ENCODE measurements at places on chromosomes 5 and 9.

DNA sequence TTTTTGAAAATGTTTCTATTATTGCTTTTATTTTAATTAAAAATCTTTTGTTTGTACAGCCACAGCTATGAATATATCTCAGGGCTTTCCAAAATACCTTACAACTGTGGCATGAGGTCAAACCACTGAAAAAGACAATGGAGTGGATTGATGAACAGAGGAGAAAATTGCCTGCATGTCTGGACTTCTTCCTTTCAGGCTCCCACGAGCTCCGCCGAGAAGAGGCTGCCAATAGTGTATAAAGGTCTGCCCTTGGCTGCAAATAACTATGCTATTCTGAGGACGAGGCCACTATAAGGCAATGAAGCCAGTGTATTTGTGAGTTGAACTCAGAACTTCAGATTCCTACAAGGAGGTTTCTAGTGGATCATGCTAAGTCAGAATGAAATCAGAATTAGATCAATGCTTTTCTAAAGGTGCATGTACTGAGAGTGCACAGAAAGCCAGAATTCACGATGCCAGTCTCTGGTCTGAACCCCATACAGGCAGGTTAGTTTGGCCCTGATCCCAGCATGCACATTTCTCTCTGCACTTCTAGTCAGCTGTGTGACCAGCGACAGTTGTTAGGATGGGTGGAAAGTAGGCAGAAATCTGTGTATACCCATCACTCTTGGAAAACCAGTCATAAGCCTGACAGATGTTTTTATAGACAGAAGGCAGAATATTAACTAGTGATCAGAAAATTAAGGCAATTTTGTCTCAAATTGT, 42.7 kb upstream of the PLPP1 start:
- peak; percentile 32 for DNase-seq

DNA sequence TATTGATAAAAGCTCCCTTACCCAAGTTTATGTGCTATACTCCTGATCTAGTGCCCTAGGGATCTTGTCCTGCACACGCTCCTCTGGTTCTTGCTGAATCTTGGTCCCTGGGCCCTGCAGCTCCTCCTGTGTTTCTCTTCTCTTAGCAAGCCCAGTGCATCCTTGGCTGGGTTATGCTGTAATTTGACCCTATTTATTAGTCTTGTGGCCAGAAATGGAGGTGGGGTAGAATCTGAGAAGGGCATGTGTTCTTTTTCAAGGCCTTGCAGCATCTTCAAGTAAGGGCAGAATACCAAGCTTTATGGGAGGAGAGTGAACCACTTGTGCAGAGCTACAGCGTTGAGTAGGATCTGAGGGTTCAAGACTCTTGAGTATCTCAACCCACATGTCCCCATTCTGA, 366.8 kb downstream of the FAM170A start:
- no peak for DNase-seq

GRCh38 chr9:14344053-14344524, 30.1 kb upstream of the NFIB start:
- no peak for DNase-seq

DNA sequence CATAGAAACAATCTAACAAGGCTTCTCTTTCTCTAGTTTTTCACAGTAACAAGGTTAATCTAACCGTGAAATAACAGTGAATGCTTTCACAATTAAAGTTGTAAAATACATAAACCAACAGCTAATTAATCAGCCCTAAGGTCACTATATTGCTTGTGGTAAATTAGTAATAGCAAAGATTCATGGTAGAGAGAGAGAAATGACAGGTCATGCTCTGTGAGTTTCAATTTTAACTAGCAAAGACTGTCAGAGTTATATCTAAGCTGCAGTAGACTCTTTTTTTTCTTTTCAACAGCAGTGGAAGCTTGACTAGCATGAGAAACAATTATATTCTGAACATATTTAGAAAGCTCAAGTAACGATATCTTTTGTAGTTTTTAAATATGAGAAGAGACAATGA, 1068.0 kb downstream of the MAT2B start:
- DNase-seq, result no peak

GRCh38 chr5:150653145-150653761, 7.8 kb upstream of the MYOZ3 start:
- DNase-seq, result no peak

DNA sequence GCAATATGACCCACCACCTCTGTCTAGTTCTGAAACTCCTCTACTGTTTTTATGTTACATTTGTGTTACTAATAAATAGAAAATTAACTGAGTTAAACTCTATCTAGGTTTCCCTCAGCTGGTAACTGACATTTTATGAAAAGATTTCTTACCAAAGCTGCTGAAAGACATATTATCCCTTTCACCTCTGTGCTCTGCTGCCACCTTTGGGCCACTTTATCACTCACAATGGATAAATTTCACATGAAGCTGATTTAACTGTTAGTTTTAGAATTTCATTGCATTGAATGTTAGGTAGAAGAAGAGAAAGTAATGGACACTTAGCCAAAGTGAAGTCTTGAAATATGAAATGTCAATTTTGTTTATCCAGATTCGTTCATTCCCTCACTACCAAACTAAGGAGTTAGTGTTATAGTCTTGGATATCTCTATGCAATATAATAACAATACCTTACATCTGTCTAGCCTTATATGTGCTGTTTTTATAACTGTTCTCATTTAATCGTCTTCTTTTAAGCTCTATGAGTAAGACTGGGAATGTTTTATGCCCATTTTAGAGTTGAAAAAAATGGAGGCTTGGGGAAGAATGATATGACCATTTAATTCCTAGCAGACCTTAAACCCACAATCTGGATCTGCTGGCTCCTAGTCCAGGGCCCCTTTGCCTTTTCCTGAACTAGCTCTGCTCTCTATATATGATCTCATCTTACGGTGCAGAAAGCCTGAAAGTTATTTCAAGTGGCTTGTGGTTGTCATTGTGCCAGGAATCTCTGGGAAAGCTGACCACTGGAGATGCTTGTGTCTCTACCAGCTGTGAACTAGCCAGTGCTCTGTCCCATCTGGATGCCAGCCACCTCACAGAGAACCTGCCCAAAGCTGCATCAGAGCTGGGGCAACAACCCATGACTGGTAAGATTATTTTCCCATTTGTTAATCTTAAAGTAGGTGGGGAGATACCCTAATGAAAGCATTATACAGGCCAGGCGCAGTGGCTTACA, 97.1 kb downstream of the GOLPH3 start:
- DNase-seq, result peak; percentile 52

DNA sequence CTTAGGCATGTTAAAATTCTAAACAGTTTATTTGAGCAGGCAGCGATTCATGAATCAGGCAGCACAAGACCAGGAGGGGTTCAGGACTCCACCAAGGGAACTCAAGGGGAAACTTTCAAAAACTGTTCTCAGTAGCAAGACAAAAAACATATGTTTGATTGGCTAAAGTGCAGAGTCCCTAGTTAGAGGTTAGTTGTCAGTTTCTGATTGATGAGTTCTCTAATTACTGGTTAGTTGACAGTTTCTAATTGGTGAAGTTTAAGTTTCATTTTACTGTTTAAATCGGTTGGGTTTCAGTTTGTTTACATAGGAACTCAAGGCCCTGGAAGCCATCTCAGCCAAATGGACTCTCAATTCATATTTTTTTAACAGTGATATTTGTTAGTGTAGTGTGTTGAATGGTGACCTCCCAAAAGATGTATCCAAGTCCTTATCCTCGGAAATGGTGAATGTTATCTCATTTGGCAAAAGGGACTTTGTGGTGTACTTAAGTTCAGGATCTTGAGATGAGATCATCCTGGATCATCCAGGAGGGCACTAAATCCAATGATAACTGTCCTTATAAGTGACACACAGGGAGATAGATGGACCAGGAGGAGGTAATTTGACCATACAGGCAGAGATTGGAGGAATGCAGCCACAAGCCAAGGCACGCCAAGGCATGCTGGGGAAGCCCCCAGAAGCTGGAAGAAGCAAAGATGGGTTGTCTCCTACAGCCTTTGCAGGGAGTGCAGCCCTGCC, 219.2 kb upstream of the RAI14 start:
- DNase-seq, result no peak

- no peak for DNase-seq
Measured at GRCh38 chr5:82111191-82111590, 139.4 kb downstream of the ATG10 start.

DNA sequence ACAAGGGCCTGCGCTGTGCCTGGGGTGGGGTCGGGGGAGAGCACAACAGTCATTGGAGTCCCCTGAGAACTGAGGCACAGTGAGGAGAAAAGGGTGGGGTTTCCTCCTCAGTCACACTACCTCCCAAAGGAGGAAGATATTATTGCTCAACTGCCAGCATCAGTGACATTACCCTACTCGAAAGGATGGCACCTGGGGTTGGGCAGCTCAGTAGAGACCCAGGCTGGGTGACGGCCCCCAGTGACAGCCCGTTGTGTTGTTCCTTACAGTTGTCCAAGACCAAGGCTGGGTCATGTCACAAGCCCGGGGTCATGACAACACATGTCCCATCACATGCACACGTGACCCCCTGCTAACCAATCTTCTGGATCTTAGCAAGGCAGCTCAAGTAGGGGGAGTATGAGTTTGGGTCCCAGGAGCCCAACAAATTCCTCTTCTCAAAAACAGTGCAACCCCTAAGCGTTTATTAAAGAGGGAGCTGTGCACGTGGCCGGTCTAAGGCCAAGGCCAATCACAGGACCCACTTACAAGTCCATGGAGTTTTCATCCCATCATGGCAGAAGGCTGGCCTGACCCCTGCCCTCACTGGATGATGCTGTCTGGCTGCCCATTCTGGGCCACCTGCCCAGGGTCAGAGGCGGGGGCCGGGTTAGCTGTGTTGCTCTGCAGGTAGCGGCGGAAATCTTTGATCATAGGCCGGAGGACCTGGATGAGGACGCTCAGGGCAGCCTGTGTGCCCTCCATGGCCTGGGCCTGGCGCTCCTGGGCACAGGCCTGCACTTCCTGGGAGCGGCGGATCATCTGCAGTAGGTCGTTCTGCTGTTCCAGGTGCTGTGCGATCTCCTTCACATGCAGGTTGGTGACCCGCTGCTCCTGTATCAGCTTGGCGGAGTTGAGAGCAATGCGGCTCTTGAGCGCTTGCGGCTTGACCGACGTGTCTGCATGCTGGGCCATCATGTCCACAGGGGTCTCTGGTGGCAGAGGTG, 4.0 kb downstream of the NAIF1 start:
- no peak for DNase-seq

DNA sequence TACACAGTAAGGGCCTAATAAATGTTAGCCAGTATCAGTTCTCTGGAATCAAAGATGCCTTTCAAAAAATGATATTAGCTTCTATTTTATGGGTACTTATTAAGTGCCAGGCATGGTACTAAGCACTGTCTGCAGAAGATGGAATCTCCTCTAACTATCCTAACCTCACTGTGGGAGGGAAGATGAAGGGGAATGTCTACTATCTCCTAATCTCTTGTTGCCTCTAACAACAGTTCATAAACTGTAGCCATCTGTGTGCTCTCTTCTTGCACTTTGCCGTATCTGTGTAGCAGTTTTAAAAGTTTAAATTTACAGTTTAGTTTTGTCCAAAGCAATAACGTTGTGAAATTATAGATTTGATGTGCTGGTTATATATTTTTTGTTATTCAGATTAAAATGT, 99.6 kb upstream of the CCDC112 start:
- no peak for DNase-seq

GRCh38 chr9:89465726-89466308, 32.1 kb downstream of the SEMA4D start:
- DNase-seq, result no peak

DNA sequence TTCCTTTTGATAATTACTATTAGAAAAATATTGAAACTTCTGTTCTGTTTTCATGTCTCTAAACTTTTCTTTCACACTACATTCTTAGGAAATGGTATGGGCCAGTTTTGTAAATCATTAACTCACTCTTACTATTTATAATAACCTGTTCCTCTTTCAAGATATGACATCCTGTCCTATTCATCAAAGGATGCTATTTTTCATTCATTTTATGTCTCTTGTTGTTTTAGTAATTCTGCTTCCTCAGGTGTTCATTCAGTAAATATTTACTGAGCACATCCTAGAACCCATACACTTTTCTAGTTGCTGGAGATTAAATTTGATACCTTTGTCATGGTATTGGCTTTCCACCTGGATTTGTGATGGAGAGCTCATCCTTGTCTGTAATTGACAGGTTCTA, 58.0 kb downstream of the GDA start:
- no peak for DNase-seq

- DNase-seq, result no peak
Measured at GRCh38 chr5:174688441-174689354, 35.7 kb upstream of the MSX2 start.

DNA sequence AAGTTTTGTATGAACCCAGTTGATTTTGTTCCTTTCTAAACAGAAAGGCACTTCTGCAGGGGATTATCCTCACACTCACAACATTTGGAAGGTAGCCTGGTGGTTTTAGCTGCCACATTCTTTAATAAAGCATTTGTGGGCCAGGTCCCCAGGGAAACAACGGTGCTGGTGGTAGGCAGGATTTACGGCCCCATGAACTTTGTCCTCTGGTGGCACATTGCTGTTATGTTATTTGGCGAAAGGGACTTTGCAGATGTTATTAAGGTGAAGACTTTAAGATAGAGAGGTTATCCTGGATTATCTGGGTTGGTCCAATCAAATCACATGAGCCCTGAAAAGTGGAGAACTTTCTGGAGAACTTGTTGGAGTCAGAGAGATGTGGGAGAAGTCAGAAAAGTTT, 86.3 kb upstream of the C9orf72 start:
- DNase-seq, result no peak

- no peak for DNase-seq
Measured at GRCh38 chr5:151251001-151251551, 1.9 kb upstream of the GM2A start.
